ENCODE measurements at places on chromosomes 6 and 20.

DNA sequence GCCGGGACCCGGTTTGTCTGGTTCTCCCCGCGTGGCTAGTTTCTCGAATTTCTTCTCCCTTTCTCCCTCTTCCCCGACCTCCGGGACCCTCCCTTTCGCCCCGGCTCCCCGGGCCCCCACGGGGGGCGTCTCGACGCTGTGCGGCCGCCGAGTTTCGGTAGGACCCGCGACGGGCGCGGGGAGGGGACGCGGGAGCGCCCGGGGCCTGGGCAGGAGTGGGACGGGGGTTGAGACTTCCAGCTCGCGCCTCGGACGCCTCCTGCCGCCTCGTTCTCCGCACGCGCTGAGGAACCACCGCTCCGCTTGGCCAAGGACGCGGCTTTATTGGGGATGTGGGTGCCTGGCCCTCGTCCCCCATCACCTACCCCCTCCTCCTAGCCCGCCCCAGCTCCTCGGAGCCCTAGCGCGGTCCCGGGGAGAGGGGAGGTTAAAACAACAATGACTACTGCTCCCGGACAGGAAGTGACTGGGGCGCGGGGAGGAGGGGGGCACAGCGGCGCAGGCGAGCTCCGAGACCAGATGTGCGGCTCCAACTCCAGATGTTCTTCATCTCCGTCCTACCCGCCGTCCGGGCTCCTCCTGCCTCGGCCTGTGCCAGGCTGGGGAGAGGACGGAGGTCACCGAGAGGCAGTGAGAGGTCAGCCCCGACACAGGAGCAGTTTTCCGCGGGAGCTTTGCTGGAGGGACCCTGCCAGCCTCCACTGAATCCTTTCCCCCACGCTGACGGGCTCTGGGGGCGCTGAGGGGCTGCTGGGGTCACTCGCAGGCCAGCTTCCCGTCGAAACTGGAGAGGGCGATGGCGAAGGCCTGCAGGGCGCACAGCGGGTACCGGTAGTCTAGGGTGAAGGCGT is 917 bp upstream of the TEAD3 start:
- DNase-seq = peak; percentile 44

GRCh38 chr6:10999994-11000393 is 44.1 kb downstream of the ELOVL2 start:
- DNase-seq = no peak

DNA sequence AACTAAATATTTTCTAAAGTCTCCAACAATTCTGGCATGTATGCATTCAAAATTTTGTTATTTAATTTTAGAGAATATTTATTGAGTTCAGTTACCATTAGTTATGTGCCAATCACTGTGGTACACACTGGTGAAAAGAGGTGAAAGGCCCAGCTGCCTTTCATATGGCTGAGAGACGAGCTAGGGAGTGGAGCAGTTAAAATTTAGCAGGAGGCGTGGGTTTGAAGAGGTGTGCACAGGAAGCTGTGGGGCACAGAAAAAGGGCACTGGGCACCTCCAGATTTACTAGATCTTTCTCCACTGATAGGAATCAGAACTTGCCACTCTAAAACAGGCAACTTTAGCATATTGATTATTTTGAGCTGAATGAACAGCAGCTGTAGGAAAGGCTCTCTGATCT is 347.1 kb downstream of the CD83 start:
- DNase-seq = no peak

GRCh38 chr6:66344796-66345195 is 637.8 kb upstream of the EYS start:
- no peak for DNase-seq

- no peak for DNase-seq
Measured at GRCh38 chr20:12956303-12956702, 52.5 kb upstream of the SPTLC3 start.

DNA sequence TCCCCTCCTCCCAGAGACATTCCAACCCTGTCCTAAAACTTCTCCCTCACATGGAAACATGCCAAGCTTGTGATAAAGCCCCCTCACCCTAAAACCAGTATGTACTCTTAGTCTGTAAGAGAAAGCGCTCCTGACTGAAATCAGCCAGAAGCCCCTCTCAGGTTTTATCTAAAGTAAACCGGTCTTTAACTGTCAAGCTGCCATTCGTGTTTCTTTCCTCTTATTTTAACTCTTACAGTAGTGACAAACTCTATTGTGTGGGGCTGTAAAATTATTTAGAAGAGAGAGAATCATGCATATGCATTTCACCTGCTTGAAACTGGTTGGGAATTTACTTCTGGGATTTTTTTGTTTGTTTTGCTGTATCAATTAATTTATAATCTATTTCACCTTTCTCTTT is 62.7 kb downstream of the FARS2 start:
- DNase-seq = no peak

DNA sequence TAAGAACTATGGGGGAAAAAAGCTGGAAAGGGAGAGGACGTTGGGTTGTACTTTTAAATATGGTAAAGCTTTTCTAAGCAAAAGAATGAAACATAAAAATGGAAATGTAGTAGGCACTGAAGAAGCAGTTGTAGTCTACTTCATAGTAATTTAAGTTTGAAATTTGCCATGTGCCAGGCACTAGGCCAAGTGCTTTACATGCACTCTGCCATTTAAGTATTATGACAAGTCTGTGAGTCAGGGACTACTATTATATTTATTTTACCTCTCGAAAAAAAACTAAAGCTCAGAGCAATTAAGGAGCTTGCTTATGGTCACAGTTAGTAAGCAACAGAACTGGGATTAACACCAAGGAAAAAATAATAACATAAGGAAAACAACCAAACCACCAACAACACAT is 257.8 kb downstream of the GMDS start:
- no peak for DNase-seq

GRCh38 chr20:16351415-16351814 is 221.8 kb downstream of the KIF16B start:
- DNase-seq = no peak

- DNase-seq = no peak
Measured at GRCh38 chr6:15358579-15359327, 112.9 kb downstream of the JARID2 start.

DNA sequence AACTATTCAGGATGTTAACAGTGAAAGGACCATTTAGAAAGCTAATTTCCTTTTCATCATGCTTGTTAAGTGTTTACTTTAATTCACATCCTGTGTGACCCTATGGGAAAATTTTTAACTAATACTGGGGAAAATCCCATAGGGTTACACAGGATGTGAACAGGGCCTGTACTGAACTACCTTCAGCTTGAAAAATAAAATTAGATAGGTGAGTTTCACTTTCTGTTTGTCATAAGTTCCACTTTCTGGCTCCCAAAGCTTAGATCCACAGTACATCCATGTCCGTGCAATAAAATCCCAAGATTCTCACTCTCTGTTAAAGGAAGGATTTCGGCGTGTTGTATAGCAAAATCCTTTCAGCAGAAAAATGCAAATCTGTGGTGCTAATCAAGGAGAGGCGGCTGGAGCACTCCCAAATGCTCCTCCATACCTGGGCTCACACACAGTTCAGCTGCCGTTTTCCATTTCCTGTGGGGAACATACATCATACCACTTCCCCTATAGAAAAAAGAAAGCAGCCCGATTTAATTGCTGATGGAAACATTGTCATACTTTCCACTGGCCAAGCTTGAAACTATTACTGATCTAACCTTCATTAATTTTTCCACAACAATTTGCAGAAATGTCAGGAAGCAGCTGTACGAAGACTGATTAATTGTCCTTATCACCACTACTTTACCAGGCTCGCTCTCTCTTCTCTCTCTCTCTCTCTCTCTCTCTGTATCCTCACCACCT is 125.2 kb downstream of the HIVEP2 start:
- DNase-seq = peak; percentile 37

GRCh38 chr6:136280032-136280609 is 9.5 kb downstream of the BCLAF1 start:
- no peak for DNase-seq

- DNase-seq = no peak
Measured at GRCh38 chr6:143699430-143699825, 21.7 kb downstream of the PHACTR2 start.

DNA sequence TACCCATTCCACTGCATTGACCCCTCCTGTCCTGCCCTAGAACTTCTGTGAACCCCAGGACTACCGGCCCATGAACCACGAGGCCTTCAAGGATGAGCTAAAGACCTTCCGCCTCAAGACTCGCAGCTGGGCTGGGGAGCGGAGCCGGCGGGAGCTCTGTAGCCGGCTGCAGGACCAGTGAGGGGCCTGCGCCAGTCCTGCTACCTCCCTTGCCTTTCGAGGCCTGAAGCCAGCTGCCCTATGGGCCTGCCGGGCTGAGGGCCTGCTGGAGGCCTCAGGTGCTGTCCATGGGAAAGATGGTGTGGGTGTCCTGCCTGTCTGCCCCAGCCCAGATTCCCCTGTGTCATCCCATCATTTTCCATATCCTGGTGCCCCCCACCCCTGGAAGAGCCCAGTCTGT is 8.7 kb downstream of the CDC25B start:
- DNase-seq = no peak

DNA sequence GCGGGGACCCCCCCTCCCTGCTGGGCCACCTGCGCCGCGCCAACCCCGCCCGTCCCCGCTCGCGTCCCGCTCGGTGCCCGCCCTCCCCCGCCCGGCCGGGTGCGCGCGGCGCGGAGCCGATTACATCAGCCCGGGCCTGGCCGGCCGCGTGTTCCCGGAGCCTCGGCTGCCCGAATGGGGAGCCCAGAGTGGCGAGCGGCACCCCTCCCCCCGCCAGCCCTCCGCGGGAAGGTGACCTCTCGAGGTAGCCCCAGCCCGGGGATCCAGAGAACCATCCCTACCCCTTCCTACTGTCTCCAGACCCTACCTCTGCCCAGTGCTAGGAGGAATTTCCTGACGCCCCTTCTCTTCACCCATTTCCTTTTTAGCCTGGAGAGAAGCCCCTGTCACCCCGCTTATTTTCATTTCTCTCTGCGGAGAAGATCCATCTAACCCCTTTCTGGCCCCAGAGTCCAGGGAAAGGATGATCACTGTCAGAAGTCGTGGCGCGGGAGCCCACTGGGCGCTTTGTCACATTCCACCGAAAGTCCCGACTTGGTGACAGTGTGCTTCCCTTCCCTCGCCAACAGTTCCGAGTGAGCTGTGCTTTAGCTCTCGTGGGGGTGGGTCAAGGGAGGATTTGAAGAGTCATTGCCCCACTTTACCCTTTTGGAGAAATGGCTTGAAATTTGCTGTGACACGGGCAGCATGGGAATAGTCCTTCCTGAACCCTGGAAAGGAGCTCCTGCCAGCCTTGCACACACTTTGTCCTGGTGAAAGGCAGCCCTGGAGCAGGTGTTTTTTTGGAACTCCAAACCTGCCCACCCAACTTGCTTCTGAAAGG is 2.1 kb downstream of the VEGFA start:
- DNase-seq = peak; percentile 33

- DNase-seq = no peak
Measured at GRCh38 chr6:144347933-144348332, 62.8 kb downstream of the UTRN start.

DNA sequence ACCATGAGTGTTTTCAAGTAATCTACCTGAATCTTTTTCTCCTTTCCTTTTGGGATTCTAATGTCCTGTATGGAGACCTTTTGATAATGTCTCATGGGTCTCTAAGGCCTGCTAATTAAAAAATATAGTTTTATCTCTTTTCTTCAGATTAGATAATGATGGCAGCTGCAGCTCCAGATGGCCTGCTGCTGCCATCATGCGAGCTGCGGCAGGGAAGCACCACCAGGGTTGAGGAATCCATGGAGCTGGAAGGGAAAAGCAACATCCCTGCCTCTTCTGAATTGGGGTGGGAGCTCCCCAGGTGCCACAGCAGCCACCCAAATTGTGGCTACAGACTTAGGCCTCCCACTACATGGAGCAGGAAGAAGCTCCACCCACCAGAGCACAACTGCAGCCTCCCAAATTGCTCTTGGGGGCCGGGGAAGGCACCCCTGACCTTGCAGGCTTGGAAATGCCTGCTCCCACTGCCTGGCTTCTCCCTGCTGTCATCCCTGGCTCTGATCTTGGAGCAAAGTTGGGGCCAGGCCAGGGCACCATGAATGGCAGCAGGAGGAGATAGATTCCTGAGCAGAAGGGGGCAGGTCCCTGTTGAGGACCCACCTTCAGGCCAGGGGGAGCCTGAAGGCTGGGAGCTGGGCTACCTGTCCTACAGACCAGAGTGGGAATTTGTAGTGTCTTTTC is 189.6 kb upstream of the MAN1A1 start:
- DNase-seq = no peak

- DNase-seq = no peak
Measured at GRCh38 chr20:9388813-9389161, 125.6 kb upstream of the LAMP5 start.
